CD4-positive, alpha-beta T cell treated with Interleukin-6 at 100 ng/mL for 8 hours (primary cell): ENCODE measurements at places on chromosomes 16 and 17.
A peak's percentile ranks its signal among the peaks of the same experiment; 100 is the strongest.

DNA sequence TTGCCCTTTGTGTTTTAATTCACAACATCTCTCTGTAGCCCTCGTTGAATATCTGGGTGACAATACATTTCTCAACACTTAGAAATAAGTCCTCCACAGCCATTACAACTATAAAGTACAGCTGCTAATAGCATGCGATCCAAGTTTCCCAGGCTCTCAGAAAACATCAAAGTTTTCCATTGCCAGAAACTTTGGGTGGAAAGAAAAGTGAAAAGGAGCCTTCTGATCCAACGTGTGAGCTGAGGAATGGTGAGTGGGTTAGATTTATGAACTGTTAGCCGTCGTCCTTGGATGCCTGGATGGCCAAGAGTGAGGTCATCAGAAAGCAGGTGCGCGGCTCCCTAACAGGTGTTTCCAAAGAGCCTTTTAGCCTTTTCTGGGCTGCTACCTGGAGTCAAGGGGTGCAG lies 258.0 kb downstream of the PMP22 start:
- DNase-seq, result no peak

GRCh38 chr16:13809765-13810164 lies 110.2 kb upstream of the ERCC4 start:
- no peak for DNase-seq

DNA sequence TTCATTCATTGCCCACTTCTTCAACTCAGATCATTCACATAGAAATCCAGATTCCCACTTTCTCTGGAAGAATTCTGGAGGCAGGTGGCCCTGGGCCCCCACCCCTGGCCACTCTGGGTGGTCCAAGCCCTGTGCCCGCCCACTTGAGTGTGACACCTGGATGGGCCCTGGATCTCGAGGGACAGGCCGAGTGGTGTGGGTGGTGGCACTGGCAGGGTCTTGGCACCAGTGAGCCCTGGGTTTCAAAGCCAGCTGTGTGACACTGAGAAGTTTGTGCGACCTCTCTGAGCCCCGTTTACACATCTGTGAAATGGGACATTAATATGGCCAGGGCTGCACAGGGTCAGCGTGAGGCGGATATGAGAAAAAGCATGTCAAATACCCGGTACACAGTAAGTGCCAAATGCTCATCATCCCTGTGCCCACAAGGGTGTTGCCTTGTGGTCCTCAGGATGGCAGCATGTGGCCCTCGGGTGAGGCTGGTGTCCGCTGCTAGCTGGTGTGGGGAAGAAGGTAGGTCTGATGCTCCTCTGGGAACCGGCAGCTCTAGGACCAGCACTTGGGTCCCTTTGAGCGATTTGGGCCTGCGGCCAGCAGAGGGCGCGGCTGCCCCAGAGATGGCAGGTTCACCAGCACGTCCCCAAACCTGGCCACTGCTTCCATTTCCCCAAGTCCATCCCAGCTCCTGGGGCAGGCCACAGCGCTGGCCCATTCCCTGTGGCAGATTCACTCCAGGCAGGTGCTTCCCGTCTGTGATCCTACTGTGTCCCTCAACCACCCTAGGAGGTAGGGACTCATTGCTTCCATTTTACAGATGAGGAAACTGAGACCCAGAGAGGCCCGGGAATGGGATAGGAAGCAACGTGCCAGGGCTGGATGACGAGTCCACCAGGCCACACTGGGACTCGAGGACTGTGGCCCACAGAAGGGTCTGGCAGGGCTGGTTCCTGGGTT lies 3.6 kb downstream of the OSGIN1 start:
- DNase-seq, result peak; percentile 52

GRCh38 chr16:74623214-74623838 lies 16.4 kb upstream of the GLG1 start:
- peak; percentile 47 for DNase-seq

DNA sequence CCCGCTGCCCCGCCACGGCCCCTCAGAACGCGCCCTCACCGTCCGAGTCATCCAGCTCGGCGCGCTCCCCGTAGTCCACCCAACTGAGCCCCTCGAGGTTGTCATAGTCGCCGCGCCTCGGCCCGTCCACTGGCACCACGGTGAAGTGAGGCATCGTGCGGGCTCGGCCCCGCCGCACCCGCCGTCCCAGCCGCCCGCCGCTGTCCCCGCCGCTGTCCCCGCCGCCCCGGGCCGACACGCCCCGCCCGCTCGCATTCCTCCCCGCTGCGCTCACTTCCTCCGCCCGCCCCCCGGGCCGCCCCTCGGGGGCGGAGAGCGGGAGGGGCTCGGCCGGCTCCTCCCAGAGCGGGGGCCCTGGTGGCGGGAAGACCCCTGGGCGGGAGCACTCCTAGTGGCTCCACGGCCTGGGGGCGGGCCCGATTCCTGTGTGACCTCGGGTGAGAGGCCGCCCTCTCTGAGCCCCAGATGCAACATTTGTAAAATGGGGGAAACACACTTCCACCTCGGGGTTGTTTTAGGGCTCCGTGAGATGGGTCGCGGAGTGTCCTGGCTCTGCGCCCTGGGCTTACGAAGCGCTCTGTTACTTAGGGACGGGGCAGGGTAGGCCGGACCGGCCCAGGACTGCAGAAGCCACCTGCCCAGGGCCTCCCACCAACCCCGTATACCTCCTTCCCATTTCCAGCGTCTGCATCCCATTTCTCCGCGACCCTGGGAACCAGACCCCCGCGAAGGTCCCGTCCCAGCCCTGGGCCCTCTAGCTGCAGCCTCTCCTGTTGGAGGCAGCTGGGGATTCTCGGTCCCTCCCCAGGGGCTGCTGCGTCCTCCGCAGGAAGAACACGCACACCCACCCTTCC lies at the start of gene SLC12A4:
Gene SLC12A4, minus strand, starts transcription at position 238 of the 854 bp plus-strand sequence. Its CDS starts 84 bp downstream, at position 154.
- DNase-seq, result peak; percentile 81

DNA sequence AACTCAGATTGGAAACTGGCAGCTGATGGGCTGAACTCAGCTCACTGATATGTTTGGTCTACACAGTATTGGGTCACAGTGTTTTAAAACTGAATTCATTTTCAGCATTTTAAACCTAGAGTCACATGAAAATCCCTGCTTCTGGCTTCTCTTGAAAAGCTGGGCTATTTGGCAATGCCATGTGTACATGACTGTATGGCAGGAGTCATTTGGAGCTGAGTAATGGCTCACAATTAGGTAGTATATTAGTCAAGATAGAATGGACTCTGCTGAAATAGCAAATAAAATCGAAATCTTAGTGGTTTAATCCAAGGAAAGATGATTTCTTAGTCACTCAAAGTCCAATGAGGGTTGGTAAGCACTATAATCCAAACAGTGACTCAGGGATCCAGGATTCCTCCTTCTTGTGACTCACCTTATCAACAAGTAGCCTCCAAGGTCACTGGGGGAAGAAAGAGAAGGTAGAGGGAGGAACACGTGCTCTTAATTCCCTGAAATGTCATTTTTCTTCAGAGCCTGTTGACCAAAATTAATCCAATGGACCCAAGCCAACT lies 13.9 kb upstream of the PMP22 start:
- DNase-seq, result no peak

GRCh38 chr17:41071606-41072360 lies 6.1 kb upstream of the KRTAP2-4 start:
- DNase-seq, result no peak

DNA sequence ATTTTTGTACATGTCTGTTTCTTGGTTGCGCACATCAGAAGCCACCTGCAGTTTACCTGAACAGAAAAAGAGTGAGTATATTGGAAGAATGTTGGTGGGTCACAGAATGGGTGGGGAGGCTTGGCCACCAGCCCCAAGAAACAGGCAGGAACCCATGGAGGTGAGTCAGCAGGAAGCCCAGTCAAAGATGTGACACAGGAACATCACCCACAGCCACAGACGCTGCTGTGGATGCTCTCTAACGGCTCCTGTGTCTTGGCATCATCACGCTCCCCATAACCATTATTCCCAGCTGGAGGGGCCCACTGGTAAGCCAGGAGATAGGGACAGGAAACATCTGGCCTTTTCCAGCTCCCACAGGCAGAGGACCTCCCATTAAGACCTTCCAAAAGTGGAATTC lies 94.0 kb upstream of the WSB1 start:
- no peak for DNase-seq

- DNase-seq, result no peak
Measured at GRCh38 chr17:33291248-33292200, 1.6 kb downstream of the ASIC2 start.

GRCh38 chr16:55470533-55471371 lies 8.2 kb upstream of the MMP2 start:
- DNase-seq, result no peak

DNA sequence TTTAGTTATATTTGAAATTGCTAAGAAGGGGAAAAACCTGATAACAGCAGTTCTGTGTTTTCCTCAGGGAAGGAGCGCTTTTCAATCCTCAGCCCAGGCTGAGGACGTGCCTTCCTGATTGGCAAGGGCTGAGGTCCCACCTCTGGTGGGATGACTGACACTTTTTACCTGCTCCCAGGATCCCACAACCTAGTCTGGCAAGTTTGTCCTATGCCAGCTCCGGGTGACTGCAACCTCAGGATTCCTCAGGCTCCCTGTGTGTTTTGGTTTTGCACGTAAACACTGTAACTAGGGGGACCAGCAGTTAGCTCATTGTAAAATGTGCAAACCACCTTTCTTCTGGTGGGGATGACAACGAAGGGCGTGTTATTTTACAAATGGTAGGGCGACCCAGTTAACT lies 7.5 kb downstream of the MARCHF10 start:
- DNase-seq, result no peak

DNA sequence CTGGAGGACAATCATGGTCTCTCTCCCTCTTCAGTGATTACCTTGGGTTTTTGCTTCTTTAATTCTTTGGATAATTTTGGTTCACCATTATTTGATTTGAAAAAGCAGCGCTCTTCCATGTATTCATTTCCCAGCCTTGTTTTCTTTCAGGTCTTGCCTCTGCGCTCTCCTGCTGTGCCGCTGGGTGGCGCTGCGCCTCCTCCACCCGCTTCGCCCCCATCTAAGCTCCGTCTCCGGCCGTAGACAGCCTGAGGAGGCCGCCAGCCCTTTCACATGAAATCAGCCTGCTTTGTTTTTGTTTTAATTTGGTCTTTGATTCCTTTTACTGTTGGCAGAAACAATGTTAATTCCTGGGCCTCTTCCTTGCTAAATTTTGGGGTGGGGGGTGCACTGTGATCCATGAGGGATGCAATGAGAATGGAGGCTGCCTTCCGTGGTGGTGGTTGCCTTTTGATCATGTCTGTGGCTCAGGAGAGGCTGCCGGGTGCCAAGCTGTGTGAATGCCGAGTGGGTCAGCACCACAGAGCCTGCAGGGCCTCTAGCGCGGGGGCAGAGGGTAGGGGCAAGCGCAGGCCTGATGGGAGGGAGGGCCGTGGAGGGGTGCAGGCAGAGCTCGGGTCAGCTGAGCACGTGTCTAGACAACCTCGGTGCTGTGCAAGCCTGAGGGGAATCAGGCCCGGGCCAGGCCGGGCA lies 64.1 kb downstream of the PLD6 start:
- peak; percentile 42 for DNase-seq

DNA sequence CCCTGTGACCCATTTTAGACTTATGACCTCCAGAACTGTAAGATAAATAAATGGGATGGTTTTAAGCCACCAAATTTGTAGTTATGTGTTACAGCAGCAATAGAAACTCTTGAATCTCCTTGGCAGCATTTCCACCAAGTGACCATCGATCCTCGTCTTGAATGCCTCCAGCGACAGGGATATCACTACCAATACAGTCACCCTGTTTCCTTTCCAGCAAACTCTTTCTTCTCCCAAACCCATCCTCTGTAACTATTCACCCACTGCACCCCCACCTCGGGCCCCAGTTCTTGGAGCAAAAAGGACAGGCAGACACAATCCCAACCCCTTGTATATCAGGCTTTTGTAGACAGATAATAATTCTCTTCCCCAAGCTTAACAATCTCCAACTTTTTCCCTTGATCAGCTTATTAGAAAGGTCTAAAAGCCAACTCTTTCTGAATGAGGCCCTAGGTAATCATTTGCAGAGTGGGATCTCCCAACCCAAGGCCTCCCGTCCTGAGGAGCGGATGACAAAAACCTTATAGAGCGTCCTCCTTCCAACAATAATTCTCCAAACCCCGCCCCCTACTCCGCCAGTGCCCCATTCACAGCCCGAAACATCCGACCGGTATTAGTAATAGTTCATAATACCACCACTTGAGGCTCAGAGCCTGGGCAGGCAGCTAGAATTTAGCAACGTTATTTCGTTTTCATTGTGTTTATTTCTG lies 14.7 kb upstream of the PLLP start:
- DNase-seq, result peak; percentile 40

- no peak for DNase-seq
Measured at GRCh38 chr17:72518159-72518732, 397.4 kb downstream of the SOX9 start.

GRCh38 chr16:64397042-64397441 lies 724.8 kb downstream of the CDH11 start:
- DNase-seq, result no peak

DNA sequence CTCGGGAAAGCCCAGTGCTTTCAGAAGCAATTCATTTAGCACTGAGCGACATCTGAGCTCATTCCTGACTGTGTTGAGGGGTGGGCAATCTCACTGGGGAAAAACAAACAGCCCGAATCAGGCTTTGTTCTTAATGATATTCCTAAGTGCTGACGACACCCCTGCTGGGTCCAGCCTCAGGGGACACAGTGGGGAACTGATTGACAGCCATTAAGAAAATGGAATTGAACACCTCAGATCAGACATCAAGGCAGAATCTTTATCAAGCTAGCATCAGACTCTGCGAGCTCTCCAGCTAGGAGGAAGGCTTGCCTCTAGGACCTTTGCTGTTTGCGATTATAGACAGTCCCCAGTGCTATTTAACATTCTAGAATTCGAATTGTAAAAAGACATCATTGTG lies 22.5 kb upstream of the LYRM9 start:
- no peak for DNase-seq

GRCh38 chr16:57305159-57305811 lies 20.8 kb upstream of the PLLP start:
- no peak for DNase-seq

GRCh38 chr17:80394629-80395216 lies 20.2 kb upstream of the ENDOV start:
- no peak for DNase-seq

- no peak for DNase-seq
Measured at GRCh38 chr17:80924807-80925610, 66.6 kb upstream of the CHMP6 start.

GRCh38 chr17:62998166-62998565 lies 32.1 kb downstream of the TANC2 start:
- no peak for DNase-seq

DNA sequence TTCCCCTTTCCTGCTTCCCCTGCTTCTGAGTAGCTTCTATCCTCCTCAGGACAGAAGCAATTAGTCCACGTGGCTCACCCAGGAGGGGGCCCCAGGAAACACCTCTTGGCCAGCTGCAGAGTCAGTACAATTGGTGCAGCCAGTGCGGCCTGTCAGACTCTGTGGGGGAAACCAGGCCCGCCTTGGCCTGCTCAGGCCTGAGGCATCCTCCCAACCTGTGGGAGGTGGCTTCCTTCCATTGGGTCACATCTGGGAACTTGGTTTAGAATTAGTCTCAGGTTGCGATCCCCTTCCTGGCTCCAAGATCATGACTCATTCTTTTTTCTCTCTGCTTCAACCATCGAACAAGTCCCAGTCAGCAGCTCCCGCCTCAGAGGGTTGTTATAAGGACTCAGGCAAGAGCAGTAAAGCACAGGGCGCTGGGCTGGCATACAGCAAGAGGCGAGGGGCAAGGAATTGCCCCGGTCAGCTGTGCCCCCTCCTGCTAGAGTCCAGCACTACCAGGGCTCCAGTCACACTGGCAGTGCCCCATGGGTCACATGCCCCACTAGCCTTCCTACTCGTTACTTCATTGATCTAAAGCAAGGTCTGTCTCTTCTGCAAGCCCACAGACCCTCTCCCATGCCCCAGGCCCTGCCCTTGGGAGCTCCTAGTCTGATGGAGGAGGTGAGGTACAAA lies 8.1 kb upstream of the EPX start:
- DNase-seq, result no peak

- no peak for DNase-seq
Measured at GRCh38 chr17:19357761-19358160, 4.8 kb downstream of the B9D1 start.
